ENCODE measurements at places on chromosomes 5 and 9. TPM values are rescaled to one million over a fixed set of nuclear protein-coding genes. Genes with fewer than 3 reads are reported as not detected.

DNA sequence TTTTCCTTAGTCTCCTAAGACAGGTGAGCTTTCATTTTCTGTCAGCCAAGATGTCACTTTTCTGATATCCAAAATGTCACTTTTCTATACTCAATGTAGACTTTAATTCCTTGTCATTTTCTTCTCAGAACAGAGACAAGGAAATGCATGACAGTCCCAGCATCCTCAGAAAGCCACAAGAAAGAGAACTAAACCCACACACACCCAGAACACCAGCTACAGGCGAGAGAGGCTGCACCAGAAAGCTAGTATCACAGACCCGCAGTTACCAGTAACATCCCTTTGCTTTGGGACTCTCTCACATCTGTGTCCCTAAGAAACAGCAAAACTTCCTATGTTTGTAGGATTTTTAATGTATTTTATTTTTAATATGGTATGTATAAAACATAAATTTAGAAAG is 17.1 kb downstream of the TRMO start:
- no peak for DNase-seq
- no peaks in the 10 kb centered on the region for H3K36me3 ChIP-seq
- no peak overlapping the region for H3K27ac ChIP-seq
- no peaks in the 10 kb centered on the region for H3K27me3 ChIP-seq
- H3K4me3 ChIP-seq: no peak overlapping the region

DNA sequence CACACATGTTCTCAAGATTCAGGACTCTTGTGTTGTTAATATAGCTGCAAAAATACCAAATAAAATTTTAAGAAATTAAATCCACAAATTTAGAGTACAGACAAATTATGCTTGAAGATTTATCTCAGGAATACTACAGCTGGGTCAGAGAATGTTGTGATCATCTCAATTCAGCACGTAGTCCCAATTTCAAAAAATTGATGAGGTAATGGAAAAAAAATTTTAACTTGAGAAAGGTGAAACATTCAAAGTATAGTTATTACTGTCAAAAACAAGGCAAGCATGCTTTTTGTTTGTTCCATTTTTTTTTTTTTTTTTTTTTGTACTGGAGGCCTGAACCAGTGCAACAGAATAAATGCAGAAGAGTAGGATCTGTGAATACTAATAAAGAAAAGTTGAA is 29.4 kb downstream of the ICE1 start:
- no peak overlapping the region for H3K4me3 ChIP-seq
- no peaks in the 10 kb centered on the region for H3K4me1 ChIP-seq
- no peak overlapping the region for H3K27ac ChIP-seq
- peaks cover 5% of the 10 kb centered on the region for H3K36me3 ChIP-seq
- H3K27me3 ChIP-seq: no peaks in the 10 kb centered on the region
- DNase-seq: no peak

Gene PAEP
- total RNA-seq: not detected

Gene TTC33
- total RNA-seq: 11.3 TPM

Measured in Calu3 (cell line).